ENCODE measurements at places on chromosomes 6 and 20.

GRCh38 chr20:46355778-46356177 is 47.5 kb upstream of the CDH22 start:
- DNase-seq: no peak

- no peak for DNase-seq
These were observed 18.1 kb upstream of the SIRPA start for GRCh38 chr20:1876975-1877608.

GRCh38 chr6:111765763-111766162 is 107.5 kb downstream of the FYN start:
- DNase-seq: no peak

DNA sequence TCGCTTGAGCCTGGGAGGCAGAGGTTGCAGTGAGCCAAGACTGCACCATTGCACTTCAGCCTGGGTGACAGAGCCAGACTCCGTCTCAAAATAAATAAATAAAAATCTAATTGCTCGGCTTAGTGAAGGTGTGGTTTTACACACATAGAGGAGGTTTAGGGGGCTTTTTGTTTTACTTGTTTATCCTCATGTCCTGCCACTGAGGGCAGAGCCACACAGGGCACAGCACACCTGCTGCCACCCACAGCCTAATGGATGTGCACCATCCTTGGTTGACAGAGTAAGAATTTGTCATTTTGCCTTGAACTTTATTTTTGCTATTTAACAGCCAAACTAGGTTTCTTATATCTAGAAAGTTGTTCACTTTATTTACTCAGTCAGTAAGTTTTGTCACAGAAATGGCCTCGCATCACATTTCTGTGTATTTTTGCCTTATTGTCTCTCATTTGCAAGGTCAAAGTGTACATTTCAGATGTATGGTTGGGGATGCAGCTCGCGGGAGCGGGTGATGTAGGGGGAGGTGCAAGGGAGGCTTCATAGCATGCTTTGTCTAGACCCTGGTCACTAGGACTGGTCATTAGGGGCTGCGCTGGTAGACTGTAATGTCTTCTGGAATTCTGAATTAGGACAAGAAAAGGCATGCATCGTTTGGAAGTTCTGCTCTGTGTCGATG is 67.8 kb upstream of the NAA20 start:
- no peak for DNase-seq

- DNase-seq: no peak
These were observed 305.4 kb downstream of the TAF4 start for GRCh38 chr20:61760321-61760720.

GRCh38 chr6:29667158-29667557 is 10.3 kb downstream of the MOG start:
- DNase-seq: no peak

DNA sequence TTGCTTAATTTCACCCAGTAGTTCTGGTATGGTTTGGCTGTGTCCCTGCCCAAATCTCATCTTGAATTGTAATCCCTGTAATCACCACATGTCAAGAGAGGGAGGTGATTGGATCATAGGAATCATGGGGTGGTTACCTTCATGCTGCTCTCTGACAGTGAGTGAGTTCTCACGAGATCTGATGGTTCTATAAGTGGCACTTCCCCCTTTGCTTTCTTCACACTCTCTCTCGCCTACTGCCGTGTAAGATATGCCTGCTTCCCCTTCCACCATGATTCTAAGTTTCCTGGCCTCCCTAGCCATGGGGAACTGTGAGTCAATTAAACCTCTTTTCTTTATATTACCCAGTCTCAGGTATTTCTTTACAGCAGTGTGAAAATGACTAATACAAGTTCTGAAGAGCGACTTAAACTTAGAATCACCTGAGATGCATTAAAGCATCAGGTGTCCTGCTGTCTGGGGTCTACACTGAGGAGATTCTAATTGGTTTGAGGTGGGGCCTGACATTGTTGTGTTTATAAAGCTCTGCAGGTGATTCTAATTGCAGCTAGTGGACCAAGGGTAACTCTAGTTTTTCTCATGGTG is 82.1 kb upstream of the DTNBP1 start:
- DNase-seq: peak; percentile 6

DNA sequence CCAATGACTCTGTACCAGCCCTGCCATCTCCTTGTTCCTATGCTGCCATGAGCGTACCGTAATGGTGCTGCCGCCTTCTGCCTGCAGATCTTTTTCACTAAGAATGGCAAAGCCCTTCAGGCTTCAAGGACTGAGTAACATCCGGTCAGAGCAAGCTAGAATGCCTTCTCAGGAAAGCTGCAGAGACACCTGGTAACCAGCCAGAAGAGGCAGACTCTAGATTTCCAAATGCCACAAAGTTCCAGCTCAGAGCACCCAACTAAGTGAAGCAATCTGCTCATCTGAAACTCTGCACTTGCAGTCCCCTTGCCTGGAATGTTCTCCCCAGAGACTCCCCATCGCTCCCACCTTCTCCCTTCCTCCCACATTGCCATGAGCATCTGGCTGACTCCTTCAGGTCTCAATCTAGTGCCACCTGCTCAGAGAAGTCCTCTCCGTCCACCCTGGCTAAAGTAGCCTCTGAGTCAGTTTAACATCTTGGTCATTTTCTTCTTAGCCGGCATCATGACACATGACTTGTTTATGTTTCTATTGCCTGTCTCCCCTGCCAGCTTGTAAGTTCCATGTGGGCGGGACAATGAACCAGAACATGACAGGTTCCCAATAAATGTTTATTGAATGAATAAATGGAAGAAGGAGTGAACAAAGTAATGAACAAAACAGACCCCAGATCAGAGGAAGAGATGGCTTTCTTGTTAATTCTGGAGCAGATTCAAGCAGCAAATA is 6.9 kb upstream of the OCSTAMP start:
- no peak for DNase-seq

DNA sequence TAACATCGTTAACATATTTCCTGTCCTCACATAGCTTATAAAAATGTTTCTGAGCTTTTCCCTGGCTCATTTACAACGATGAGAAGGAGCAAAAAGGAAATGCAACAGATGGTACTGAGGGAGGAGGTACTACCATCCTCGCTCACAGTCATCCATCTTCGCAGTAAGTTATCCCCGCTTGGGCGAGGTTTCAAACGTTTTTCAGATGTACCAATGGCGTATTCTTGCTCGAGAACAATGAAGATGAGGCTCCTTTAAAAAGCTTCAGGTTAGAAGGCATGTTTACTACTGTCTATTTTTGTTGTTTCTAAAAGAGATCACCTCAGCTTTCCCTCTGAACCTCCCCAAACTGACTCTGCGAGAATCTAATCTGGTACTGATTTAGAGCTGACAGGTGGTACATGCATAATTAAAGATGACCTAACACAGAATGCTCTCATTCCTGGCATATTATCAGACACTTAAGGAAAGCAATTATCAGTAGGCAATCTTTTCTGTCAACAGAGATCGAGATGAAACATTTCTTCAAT is 178.7 kb downstream of the GJA10 start:
- DNase-seq: no peak

DNA sequence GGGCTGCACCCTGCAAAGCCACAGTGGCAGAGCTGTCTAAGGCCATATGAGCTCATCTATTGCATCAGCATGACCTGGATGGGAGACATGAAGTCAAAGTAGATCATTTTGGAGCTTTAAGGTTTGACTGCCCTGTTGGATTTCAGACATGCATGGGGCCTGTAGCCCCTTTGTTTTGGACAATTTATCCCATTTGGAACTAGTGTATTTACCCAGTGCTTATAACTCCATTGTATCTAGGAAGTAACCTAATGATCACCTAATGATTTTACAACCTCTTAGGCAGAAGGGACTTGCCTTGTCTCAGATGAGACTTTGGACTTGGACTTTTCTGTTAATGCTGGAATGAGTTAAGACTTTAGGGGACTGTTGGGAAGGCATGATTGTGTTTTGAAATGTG is 575.4 kb downstream of the EPM2A start:
- DNase-seq: no peak

GRCh38 chr6:89836639-89837222 is 7.1 kb downstream of the CASP8AP2 start:
- no peak for DNase-seq

GRCh38 chr20:63050406-63050805 is 43.6 kb upstream of the BHLHE23 start:
- no peak for DNase-seq

DNA sequence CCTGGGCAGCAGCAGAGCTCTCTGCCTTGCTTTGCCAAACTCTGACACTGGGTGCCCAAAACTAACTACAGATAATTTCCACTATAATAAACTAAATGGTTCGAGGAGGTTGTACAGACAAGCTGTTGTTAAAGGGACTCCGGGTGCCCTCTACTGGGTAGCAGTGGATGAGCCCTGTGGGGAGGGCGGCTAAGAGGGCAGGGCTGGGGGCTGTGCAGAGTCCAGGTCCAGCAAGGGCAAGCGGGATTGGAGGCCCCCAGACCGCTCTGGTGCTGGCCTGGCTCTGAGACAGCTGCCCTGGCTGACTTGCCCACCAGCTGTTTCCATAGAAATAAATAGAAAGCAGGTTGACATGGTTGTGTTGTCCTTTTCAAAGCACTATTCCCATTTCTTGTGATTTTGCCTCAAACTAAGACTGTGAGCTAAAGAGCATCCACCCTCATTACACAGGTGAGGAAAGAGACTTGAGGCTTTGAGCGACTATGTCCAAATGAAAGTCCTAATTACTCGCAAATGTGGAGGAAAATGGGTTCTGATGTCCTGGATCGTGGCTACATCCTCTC is 167.6 kb upstream of the CST7 start:
- DNase-seq: no peak

DNA sequence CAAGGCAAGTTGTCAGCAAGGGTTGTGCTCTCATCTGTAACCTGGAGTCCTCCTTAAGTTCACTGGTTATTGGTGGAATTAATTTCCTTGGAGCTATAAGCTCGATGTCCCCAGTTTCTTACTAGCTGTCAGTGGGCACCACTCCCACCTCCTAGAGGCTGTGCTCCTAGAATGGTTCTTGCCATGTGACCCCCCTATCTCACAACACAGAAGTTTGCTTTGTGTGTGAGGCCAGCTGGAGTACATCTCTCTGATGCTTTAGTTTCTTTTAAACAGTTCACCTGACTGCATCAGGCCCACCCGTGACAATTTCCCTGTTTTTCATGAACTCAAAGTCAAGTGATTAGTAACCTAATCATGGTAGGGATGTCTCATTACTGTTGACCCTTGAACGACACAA is 179.1 kb upstream of the SCGN start:
- DNase-seq: no peak

DNA sequence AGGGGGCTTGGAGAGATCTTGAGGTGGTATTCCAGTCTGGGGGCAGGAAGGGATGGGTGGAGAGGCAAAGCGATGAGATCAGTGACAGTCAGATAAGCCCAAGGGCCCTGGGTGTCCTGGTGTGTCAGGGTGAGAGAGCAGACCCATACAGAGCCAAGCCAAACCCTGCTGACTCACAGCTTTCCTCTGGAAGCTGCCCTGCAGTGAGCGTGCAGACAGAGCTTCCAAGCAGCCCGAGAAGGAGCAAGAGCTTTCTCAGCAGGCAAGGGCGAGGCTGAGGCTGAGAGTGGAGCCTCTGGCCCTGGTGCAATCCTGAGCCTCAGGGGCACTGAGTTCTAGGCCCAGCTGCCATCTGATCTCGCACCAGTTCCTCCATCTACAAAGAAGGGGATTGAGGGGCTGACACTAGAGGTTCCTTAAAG is 91.1 kb upstream of the HIVEP1 start:
- DNase-seq: no peak

- DNase-seq: no peak
These were observed 30.0 kb downstream of the MYH7B start for GRCh38 chr20:34985461-34986310.

GRCh38 chr6:32774426-32774825 is 11.1 kb upstream of the HLA-DQB2 start:
- no peak for DNase-seq

DNA sequence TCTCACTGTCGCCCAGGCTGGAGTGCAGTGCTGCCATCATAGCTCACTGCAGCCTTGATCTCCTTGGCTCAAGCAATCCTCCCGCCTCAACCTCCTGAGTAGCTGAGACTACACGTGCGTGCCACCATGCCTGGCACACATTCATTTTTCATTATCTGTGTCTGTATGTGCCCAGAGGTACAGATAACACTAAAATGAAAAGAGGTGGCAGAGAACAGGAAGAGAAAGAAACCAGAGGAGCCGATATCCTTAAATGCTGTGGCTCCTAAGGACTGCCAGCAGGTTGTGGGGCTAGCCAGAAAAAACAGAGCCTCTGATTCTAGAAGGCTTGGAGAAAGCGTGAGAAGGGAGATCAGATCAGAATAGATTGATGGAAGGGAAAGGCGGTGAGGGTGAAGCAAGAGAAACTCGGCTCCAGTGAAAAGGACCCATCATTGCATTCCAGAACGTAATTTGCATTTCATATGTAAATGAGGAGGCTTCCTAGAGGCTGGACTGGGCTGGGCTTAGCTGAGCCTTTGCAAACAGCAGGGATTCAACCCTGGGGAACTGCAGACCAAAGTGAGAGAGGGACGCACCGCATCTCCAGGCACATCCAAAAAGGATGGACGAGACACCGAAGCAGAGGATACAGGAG is 64.2 kb downstream of the GCNT2 start:
- no peak for DNase-seq

- no peak for DNase-seq
These were observed 71.7 kb upstream of the TRAF3IP2 start for GRCh38 chr6:111677249-111677990.

GRCh38 chr6:30981942-30982772 is 1.4 kb upstream of the MUC21 start:
- no peak for DNase-seq

- DNase-seq: peak; percentile 90
These were observed 206.1 kb upstream of the PRDM1 start for GRCh38 chr6:105880030-105880492.

- no peak for DNase-seq
These were observed 1.6 kb downstream of the PGBD1 start for GRCh38 chr6:28282926-28283325.

GRCh38 chr20:46000262-46000996 is 8.3 kb upstream of the MMP9 start:
- peak; percentile 27 for DNase-seq

Data from GF-D8 (cell line).